Ammon's horn (tissue), 1 donor: ENCODE measurements at places on chromosomes 1 and 21.

DNA sequence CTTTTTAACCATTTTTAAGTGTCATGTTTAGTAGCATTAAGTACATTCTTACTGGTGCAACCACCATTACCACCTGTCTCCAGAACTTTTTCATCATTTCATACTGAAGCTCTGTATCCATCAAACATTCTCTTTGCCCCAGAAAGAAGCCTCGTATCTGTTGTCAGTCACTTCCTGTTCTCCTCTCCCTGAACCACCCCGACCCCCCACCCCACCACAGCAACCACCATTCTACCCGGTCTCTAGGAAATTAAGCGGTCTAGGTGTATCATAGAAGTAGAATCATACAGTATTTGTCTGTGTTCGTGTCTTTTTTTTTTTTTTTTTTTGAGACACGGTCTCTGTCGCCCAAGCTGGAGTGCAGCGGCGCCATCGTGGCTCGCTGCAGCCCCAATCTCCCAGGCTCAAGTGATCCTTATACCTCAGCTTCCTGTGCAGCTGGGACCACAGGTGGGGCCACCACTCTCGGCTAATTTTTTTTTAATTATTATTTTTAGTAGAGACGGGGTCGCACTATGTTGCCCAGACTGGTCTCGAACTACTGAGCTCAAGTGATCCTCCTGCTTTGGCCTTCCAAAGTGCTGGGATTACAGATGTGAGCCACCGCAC, 23.7 kb upstream of the EPHA8 start:
- DNase-seq, result no peak

GRCh38 chr21:44931501-44932407, 8.1 kb upstream of the SLX9 start:
- no peak for DNase-seq

- no peak for DNase-seq
These were observed 11.3 kb upstream of the KLF18 start for GRCh38 chr1:44152692-44153091.

DNA sequence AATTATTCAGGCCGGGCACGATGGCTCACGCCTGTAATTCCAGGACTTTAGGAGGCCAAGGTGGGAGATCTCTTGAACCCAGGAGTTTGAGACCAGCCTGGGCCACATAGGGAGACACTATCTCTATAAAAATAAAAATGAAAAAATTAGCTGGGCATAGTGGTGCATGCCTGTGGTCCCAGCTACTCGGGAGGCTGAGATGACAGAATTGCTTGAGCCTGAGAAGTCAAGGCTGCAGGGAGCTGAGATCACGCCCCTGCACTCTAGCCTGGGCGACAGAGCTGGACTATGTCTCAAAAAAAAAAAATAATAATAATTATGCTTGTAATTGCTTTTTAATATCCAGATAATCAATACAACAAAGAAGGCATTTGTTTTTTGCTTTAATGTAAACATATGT, 91.3 kb downstream of the RIPK4 start:
- DNase-seq, result no peak
